ENCODE measurements at places on chromosomes 7 and 10.

DNA sequence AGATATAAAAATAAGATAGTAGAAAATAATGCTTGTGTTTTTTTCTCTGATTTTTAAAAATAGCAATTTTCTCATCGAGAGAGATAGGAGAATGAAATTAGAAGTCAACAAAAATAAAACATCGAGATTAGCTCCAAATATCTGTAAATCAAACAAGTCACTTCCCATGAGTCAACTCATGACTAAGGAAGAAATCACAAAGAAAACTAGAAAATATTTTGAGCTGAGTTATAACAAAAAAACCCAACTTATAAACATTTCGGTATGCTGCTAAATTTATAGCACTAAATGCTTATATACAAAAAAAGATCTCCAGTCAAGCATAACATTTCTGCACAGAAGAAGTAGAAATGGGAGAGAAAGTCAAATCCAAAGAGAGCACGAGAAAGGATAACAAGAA lies 140.1 kb downstream of the ITGA8 start:
- DNase-seq: no peak

- no peak for DNase-seq
Observed at GRCh38 chr7:157978766-157979165, 608.9 kb downstream of the PTPRN2 start.

DNA sequence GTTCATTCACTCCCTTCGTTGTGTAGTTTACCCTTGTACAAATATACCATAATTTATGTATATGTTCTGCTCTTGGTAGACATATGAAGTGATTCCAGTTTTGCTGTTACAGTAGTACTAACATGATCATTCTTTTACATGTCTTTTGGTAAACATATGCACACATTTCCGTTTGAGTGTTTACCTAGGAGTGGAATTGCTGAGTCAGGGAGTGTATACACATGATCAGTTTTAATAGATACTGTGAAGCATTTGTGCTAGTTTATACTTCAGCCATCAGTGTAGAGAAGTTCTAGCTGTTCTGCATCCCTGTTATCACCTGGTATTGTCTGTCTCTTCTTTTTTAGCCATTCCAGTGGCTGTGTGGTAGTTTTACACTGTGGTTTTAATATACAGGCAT lies 34.5 kb upstream of the CYP26C1 start:
- no peak for DNase-seq

DNA sequence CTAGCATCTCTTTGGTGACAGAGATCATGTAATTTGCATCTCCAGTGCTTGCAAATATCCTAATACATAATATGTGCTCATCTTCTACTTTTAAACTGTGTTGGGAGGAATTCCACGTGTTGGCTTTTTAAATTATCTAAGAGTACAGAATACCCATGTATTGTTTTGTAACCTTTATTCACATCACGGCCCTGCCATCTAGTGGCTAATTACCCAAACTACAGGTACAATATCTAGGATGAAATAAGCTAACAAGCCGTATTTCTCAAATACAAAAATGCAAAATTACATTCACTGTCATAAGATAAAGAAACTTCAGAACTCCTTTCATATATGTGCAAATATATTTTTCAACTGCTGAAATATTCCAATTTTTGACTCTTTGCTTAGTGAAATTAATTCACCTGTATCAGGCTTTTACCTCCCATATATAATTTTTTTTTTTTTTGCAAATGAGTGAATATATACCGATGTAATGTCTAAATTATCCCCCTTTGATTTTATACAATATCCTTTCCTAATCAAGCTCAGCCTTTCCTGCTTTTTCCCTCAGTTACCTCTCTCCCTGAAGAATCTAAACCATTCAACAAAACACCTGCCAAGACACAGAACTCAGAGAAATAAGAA lies 30.3 kb upstream of the LSM8 start:
- no peak for DNase-seq

GRCh38 chr7:135236727-135237126 lies 3.1 kb downstream of the STRA8 start:
- no peak for DNase-seq

DNA sequence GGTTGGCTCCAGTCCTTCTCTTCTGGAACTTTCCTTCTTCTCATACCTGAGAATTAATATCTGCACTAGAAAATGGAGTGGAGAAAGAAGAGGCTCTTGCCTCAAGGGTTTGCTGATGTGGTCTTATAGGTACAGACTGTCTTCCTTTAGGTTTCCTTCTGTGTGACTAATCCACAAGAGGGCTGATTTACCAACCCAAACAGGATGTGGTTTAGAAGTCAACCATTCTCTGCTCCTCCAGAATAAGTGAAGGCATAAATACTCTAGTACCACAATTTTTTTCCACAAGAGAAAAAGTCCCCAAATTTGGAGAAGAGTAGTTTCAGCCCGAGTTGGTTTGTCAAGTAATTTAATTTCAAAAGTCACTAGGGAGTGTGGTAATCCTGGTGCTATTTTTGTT lies 85.8 kb downstream of the NRP1 start:
- DNase-seq: no peak

GRCh38 chr10:96648297-96648696 lies 61.5 kb upstream of the TM9SF3 start:
- DNase-seq: no peak

GRCh38 chr10:104445359-104445758 lies 91.7 kb downstream of the CFAP58 start:
- DNase-seq: no peak

GRCh38 chr7:73851410-73852338 lies 9.3 kb upstream of the TMEM270 start:
- no peak for DNase-seq

- DNase-seq: no peak
Observed at GRCh38 chr7:108308903-108309302, 147.3 kb downstream of the NRCAM start.

DNA sequence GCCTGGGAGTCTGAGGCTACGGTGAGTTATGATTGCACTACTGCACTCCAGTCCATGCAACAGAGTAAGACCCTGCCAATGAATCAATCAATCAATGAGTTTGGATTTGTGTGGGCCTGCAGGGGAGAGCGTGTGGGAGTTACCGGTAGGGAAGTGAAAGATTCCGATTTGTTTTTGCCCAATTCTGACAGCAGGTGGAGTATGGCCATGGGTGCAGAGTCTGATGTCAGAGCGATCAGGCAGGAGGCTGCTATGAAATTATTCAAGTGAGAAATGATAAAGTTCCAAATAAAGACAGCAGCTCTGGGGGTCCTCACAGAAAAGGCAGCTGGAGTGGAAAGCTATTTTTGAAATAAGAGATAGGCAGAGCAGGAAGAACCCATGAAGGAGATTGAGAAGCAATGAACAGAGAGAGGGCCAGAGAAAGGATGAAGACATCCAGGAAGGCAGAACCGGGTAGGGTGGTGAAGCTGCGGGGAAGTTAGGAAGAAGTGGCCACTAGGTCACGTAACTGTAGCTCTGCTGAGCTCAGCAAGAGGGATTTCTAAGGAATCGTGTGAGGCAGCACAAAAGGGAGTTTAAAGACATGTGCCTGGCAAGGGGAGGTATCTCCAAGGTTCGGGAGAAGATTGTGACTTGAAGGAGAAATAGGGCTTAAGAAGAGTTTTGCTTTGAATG lies 93.7 kb upstream of the NMT2 start:
- no peak for DNase-seq

DNA sequence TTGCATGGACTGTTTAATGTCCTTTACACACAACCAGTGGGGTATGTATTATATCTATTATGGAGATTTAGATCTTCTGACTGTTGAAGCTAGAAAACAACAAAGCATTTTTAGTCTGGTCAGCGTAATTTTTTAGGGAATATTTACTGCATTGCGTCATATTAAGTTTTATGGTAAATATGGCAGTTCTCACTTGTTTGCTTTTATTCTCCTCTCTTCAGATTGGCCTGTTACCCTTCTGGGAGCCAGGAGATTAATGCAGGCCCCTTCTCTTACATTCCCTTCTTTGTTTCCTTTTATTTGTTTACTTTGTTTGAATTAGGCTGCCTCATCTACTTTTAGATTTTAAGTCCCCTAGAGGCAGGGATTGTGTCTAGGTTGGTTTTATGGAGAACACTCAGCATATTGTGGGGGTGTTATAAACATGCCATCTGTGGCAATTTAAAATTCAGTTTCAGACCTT lies 13.8 kb downstream of the UBE2D1 start:
- no peak for DNase-seq

DNA sequence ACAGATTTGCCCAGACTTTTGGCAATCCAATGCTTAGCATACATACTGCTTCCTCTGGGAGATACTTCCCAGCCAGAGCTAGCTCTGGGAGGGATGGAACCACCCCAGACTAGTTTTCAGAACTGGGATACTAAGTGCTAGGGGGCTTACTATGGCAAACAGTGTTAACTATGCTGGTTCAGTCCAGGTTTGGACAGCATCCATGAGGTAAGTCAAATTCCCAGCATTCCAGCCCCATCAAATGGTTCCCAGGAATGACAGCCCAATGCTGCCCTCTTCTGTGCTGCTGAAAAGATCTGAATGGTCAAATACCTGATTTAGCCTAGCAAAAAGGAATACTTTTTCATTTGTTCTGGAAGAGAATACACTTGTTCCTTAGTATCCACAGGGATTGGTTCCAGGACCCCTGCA lies 141.7 kb upstream of the CCDC6 start:
- DNase-seq: no peak

- DNase-seq: no peak
Observed at GRCh38 chr10:96524741-96525140, 11.0 kb upstream of the TLL2 start.

DNA sequence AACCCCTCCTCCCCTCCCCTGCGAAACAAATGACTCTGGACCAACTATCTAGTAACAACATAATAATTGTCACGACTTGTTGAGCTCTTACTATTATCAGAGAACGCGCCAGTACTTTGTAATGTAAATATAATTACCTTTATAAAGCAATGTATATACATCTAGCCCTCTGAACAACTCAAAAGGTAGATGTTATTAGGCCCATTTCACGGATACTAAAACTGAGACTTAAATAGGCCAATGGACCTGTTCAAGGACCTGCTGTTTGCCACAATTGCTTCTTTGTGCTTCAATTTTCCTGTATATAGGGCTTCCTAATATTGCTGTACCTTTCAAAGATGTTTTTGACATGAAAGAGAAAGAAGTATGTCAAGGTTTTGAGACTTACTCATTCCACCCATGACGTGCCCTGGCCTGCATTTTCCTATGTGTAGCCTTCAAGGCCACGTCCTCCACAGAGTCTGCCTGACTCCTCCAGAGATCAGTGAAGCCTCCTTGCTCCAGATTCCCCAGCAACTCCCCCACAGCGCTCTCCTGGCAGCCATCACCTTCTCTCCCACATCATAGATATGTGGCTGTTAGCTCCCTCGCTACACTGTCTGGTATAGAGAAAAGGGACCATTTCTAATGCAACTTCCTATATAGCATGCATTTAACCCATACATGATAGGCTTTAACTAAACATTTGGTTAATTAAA lies 156.6 kb downstream of the SKIDA1 start:
- DNase-seq: no peak

Data from caudate nucleus (tissue), 63 donors.